ENCODE measurements at places on chromosomes 5 and 9.

DNA sequence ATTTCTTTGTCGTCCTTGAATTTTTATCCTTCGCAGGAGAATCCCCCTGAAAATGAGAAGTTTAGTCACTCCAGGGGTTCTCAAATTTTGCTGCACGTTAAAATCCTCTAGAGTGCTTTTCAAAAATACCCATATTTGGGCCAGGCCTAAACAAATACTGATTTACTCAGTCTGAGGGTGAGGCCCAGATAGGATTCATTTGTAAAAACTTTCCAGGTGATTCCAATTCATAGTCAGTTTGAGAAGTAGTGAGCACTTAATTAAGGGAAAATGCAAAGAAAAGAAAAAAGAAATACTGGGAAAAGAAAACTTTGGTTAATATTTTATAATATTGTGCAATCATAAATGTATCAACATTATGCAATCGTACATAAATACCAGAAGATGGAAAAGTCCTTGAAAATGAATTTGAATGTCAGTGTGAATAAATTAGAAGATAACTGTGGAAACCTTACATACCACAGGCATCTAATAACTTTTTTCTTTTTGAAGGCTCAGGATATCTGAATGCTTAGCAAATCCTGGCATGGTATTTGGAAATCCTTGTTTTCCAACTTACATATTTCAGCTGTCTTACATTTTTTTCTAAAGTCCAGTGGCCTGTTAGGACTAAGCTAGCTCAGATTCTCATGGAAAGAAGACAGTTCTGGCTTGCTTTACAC lies 116.5 kb upstream of the DAPK1 start:
- DNase-seq: no peak

DNA sequence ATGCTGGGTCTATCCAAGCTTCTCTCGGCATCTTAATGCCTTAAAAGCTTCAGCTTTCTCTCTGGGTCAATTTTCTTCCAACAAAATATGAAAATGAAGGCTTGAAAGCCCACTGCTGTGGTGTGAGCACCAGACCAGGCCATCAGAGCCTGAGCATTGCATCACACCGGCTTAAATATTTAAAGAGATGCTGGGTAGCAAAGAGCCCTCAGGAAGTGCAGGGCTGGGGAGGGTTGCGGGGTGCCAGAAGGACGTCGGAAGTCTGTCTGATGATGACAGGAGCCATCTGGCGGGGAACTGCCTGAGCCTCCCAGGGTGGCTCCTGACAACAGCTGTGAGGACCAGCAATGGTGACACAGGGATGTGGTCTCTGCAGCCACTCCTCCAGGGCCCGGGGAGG lies 185.5 kb downstream of the OLFM1 start:
- no peak for DNase-seq

- no peak for DNase-seq
These were observed 98.4 kb downstream of the PDE4D start for GRCh38 chr5:59795141-59795540.

GRCh38 chr5:172559004-172559932 lies 81.8 kb upstream of the NEURL1B start:
- no peak for DNase-seq

DNA sequence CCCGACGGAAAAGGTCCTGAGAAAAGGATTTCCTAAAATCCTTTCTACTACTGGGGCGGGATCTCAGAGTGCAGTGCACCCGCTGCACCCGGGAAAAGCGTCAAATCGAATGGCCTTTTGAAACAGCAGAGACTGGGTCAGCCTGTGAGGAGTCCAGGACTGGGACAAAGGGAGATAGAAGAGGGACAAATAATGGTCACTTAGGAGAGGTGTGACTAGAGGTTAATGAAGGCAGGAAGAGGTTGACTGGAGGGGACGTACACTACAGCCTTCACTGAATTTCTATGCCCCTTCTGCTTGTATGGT lies 1.5 kb downstream of the PLPPR1 start:
- no peak for DNase-seq

DNA sequence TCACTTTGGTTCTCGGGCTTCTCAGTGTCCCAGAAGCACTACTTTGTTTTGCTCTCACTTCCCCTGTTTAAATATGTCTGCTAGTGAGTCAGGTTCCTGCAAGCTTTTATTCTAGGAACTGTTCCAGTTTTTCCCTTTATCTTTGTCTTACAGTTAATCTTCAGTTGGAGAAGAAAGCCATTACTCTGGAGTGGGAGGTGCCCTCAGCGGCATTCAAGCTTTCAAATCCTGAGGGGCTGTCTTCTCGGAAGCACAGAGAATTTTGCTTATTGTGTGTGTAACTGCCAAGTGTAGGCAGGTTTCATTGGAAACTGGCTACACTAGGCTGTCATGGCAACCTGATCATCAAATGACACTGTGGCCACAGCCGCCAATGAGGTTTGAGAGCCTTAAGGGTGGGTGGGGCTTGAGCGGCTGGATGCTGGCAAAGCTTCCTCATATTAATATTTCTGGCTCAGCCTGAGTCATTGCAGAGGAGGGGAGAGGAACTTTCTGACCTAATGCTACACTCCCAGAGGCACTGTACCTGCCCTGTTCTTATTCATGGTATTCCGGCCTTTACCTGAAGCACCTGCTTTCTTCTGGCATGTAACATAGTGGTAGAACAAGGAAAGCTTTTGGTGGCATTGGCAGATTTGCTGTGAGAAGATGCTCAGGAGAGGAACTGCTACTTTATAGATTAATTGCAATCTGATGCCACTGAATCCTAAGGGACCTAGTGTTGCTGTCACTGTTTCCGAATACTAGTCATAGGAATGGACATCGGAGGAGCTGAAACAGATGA lies 26.3 kb downstream of the SLC25A25 start:
- peak; percentile 50 for DNase-seq

DNA sequence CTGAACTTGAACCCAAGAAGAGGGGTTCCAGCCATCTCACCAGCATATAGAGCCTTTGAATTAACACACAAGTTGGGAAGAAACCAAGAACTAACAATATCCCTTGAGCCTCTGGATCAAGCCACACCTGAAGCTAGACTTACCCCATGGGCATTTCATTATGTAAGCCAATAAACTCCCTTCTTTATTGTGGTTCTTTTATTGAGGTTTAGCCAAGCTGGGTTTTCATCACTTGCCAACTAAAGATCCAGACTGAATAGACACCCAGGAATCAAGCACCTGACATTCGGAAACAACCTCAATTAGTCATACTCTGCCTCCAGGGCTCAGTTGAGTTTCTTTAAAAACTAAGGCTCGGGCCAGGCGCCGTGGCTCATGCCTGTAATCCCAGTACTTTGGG lies 226.7 kb downstream of the AGTPBP1 start:
- DNase-seq: no peak

GRCh38 chr9:130606887-130607600 lies 27.7 kb downstream of the FUBP3 start:
- DNase-seq: no peak

GRCh38 chr5:105688227-105688792 lies 1982.4 kb downstream of the EFNA5 start:
- DNase-seq: no peak

DNA sequence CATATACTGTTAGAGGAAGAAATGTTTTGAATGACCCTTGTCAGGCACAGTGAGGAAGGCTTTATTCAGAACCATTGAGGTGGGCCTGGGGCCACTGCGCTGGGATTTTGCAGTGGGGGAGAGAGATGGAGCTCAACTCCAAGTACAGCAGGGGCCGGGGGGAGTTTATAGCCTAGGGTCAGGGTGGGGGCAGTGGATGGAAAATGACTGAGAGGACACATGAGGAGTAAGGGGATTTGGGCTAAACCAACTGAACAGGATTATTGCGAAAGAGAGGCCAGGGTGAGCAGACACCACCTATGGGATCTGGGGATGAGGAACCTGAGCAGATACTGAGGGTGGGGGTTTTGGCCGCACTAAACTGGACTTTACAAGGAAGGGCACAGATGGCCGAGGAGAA lies 6.3 kb downstream of the CEP72 start:
- no peak for DNase-seq

- no peak for DNase-seq
These were observed 213.8 kb downstream of the MLLT3 start for GRCh38 chr9:20408513-20408912.

GRCh38 chr5:55454282-55454681 lies 80.5 kb downstream of the PLPP1 start:
- no peak for DNase-seq

GRCh38 chr5:58369513-58370190 lies 90.2 kb downstream of the PLK2 start:
- DNase-seq: no peak

- no peak for DNase-seq
These were observed 164.7 kb downstream of the RFX3 start for GRCh38 chr9:3361116-3361515.

GRCh38 chr9:112354081-112354743 lies 20.8 kb upstream of the PTBP3 start:
- no peak for DNase-seq

GRCh38 chr9:127921557-127922120 lies 4.8 kb upstream of the ST6GALNAC4 start:
- DNase-seq: peak; percentile 79

- DNase-seq: no peak
These were observed 137.3 kb upstream of the KLF9 start for GRCh38 chr9:70551801-70552200.

- DNase-seq: no peak
These were observed 25.9 kb upstream of the UNC5A start for GRCh38 chr5:176784218-176785165.

GRCh38 chr5:108001222-108001621 lies 330.5 kb upstream of the EFNA5 start:
- DNase-seq: no peak

DNA sequence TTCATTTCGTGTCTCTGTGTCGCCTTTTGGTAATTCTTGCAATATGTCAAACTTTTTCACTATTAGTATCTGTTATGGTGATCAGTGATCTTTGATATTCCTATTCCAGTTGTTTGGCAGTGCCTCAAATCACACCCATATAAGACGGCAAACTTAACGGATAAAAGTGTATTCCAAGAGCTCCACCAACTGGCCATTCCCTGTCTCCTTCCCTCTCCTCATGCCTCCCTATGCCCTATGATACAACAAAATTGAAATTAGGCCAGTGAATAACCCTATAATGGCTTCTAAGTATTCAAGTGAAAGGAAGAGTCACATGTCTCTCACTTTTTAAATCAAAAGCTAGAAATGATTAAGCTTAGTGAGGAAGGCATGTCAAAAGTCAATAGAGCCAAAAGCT lies 74.8 kb downstream of the CDK5RAP2 start:
- DNase-seq: no peak

DNA sequence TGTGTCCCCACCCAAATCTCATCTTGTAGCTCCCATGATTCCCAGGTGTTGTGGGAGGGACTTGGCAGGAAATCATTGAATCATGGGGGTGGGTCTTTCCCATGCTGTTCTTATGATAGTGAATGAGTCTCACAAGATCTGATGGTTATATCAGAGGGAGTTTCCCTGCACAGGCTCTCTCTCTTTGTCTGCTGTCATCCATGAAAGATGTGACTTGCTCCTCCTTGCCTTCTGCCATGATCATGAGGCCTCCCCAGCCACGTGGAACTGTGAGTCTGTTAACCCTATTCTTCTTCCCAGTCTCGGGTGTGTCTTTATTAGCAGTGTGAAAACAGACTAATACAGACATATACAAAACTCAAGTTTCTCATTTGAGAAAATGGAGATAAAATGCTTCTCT lies 139.3 kb downstream of the FBXL7 start:
- DNase-seq: no peak

- no peak for DNase-seq
These were observed 102.2 kb downstream of the PCSK5 start for GRCh38 chr9:75992482-75993206.

GRCh38 chr5:177354711-177355110 lies 3.0 kb upstream of the RGS14 start:
- no peak for DNase-seq

GRCh38 chr9:121242959-121243346 lies 25.0 kb upstream of the GSN start:
- DNase-seq: no peak

GRCh38 chr9:93259490-93260262 lies 75.7 kb downstream of the WNK2 start:
- DNase-seq: no peak

Data from activated T-cell treated with anti-CD3 and anti-CD28 coated beads for 1 hour (primary cell).